ENCODE measurements at places on chromosomes 5 and 9.

- DNase-seq, result peak; percentile 84
These were observed 78.9 kb upstream of the RPS23 start for GRCh38 chr5:82356808-82357671.

GRCh38 chr9:130008538-130008937, 34.5 kb downstream of the FNBP1 start:
- no peak for DNase-seq

DNA sequence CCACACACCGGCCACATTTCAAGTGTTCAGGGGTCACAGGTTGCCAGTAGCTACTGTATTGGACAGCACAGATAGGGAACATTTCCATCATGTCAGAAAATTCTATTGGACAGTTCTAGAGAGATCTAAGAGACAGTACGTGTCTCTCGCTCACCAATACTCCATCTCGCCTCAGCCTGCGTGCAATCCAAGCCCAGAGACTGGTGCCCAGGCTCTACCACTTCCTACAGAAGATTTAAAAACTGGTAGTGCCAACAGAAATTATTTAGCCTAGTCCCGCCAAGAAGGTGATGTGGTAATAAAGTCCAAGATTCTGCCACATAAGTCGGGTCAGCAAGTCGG, 390 bp upstream of the SNX2 start:
- DNase-seq, result no peak

GRCh38 chr9:134909511-134910481, 7.9 kb downstream of the FCN1 start:
- DNase-seq, result no peak

DNA sequence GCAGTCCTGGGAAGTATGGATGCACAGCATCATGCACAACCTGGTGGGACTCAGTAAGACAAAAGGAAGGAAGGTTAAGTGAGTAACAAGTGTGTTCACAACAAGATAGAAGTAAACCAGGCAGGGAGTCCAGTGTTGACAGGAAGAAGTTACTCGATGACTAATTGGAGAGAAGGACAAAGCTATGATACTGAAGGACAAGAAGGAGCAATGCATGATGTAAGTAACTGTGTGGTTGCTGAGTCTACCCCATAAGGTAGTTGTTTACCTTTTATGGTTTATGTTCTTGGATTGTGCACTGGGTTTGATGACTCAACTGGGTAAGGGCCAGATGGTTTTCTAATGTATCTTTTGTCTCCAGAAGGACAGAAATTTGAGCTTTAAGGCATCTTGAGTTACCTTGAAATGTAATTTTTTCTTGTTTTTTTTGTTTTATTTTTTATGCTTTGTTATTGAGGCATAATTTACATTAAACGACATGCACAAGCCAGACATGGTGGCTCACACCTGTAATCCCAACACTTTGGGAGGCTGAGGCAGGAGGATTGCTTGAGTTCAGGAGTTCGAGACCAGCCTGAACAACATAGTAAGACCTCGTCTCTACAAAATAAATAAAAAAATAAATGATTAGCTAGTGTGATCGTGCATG, 89.2 kb upstream of the CAST start:
- peak; percentile 94 for DNase-seq

- no peak for DNase-seq
These were observed 47.1 kb downstream of the ABLIM3 start for GRCh38 chr5:149188383-149188782.

All from EL (cell line).